ENCODE measurements at places on chromosomes 1 and 21.

GRCh38 chr1:62025892-62026291 lies 168.8 kb upstream of the L1TD1 start:
- no peak for DNase-seq

GRCh38 chr1:226653311-226653921 lies 85.7 kb downstream of the ITPKB start:
- no peak for DNase-seq

- no peak for DNase-seq
Measured at GRCh38 chr1:244246334-244246733, 195.3 kb downstream of the ZBTB18 start.

GRCh38 chr1:203818399-203818798 lies 23.0 kb downstream of the ZBED6 start:
- DNase-seq: no peak

- DNase-seq: no peak
Measured at GRCh38 chr1:25898223-25899015, 7.8 kb downstream of the STMN1 start.

DNA sequence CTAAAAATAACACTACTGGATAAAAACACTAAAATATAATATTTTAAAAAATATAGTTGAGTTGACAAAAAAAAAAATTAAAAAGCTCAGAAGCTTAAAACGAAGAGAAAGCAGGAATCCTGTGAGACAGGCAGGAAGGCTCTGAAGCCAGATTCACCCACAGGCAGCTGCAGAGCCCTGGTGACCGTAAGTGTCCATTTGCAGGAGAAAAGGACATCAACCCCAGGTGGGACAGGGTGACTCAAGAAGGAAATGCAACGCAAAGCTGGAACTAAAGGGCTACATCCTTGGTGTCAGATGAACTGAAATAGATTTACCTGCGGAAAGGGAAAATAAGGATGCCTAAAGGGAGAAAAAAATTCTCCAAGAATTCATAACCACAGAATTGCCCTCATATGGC lies 46.8 kb downstream of the USP24 start:
- no peak for DNase-seq

GRCh38 chr1:197954718-197955418 lies 37.7 kb downstream of the LHX9 start:
- no peak for DNase-seq

GRCh38 chr1:59670662-59671061 lies 144.1 kb upstream of the HOOK1 start:
- no peak for DNase-seq

DNA sequence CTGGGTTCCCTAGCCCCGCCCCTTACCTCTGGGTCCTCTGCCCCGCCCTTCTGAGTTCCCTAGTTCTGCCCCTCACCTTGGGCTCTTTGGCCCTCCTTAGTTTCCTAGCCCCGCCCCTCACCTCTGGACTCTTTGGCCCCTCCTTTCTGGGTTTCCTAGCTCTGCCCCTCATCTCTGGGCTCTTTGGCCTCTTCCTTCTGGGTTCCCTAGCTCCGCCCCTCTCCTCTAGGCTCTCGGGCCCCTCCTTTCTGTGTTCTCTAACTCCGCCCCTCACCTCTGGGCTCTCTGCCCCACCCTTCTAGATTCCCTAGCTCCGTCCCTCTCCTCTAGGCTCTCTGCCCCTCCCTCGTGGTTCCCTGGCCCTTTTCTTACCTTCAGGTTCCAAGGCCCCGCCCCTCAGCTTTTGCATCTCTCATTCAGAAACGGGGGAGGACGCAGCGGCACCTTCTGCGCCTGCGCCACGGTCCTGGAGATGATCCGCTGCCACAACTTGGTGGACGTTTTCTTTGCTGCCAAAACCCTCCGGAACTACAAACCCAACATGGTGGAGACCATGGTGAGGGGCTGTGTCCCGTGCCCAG lies 88.5 kb downstream of the PTPRU start:
- no peak for DNase-seq

DNA sequence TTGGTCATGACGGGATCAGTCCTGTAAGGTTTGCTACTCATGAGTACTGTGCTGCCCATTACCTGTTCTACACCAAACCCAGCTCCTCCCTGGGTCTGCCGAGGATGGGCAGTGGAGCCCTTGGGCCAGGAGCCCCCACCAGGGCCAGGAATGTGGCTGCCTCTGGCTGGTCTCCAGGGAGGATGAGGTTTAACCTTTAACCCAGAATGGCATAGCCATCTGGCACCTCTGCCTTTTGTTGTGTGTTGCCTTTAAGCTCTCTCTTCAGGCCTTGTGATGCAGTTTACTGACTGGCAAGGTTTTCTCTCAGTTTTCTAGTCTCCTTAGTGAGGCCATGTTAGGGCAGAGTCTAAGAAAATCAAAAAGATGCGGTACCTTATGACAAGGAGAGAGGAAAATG lies 38.6 kb downstream of the SIPA1L2 start:
- no peak for DNase-seq

- no peak for DNase-seq
Measured at GRCh38 chr1:189929501-189930099, 548.1 kb downstream of the BRINP3 start.

- DNase-seq: no peak
Measured at GRCh38 chr1:193747579-193747978, 561.2 kb upstream of the B3GALT2 start.

GRCh38 chr1:108075055-108075454 lies 110.1 kb upstream of the VAV3 start:
- DNase-seq: no peak

DNA sequence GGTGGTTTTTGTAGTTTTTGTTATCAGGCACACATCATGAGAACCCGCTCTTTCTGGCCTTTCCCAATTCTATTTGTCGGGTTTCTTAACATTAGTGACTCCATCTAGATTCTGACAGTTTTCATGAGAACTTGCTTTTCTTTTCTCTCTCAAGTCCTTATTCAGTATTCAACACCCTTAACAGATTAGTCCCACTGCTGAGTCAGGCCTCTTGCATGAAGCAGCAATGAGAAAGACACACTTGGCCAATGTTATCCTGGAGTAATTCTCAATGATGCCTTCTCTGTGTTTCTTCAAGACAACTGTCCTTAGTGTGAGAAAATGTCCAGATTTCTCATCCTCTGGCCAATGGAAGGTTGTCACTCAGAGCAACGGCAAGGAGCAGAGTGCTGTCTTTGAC lies 11.3 kb downstream of the FMO2 start:
- DNase-seq: no peak

GRCh38 chr1:153337980-153338853 lies 10.4 kb downstream of the PGLYRP4 start:
- no peak for DNase-seq

DNA sequence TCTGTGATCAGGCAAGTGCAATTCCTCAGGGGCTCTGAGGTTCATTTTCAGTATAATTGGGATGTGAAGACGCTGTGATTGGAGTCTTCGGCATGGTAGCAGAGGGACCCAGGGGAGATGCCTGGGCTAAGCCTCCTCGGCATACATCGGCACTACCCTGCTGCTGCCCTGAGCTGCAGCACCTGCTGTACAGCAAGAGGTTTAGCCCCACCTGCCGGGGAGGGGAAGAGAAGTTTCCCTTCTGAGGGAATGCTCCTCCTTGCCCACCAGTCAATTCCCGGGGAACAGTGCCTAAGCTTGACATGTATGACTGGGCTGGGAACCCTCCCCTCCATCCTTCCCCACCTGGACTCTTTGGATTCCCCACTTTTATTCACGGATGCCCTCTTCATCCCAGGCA lies 24.9 kb downstream of the CNIH3 start:
- DNase-seq: no peak

GRCh38 chr1:54575605-54576290 lies 27.7 kb downstream of the ACOT11 start:
- DNase-seq: no peak

DNA sequence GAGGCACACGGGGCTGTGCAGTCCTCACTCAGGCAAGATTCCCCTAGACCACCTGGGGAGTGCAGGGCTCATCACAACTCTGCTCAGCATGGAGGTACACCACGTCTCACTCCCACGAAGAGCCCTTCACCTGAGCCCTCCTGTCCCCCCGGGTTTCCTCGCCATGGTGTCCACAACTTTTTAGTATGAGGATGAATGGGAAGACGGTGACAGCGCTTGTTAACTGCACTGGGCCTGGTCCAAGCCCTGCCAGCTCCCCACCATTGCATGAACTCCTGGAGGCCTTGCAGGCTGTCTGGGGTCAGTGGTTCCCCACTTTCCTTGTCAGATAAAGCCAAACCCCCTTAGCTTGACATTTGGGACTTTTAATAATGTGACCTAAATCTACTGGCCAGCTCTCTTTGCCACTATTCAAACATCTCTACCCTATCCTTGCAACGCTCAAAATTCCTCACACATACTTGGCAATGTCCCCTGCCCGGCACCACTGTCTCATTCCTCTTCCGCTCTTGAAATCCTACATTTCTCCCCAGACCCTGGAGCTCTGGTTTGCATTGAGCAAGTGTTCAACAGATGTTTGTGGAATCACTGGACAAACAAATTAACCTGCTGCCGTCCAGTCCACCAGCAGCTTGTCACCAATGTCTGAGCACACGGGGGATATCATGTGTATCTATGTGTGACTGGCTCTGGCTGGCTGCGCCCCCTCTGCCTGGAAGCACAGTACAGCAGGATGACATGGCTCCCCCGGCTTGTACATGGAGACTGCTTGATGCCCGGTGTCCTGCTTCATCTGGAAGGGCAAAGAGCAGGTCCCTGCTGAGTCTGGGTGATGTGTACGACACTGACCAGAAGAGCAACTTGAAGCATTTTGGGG lies 11.2 kb downstream of the TMEM9 start:
- no peak for DNase-seq

DNA sequence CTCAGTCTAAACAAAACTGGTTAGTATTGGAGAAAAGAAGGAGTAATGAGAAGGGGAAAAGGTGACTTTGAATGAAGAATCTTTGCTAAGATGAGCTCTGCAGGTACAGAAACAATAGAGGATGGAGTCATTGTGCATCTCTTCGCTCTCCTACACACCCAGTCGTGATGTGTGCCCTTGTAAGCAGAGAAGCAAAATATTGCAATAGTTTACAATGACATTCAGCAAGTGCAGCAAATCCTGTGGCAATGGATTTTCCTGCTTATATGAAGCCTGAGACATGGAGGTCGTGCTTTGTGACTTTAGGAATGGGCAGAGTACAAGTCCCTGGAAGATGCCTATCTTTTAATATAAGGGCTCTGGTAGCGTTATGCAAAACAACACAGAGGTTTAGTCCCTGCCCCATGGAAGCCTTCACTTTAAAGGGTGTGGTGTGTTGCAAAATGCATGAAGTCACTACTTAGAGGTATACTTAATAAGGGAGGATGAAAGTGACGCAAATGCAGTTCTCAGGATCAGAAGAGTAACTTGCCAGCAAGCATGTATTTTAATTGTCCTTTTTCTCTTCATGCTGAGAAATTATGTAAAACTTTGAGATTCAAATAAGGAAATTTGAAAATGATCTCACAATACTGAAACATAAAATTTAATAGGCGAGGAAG lies 88.0 kb upstream of the IVNS1ABP start:
- DNase-seq: no peak

- DNase-seq: no peak
Measured at GRCh38 chr1:36089393-36090121, 865 bp downstream of the ADPRS start.

DNA sequence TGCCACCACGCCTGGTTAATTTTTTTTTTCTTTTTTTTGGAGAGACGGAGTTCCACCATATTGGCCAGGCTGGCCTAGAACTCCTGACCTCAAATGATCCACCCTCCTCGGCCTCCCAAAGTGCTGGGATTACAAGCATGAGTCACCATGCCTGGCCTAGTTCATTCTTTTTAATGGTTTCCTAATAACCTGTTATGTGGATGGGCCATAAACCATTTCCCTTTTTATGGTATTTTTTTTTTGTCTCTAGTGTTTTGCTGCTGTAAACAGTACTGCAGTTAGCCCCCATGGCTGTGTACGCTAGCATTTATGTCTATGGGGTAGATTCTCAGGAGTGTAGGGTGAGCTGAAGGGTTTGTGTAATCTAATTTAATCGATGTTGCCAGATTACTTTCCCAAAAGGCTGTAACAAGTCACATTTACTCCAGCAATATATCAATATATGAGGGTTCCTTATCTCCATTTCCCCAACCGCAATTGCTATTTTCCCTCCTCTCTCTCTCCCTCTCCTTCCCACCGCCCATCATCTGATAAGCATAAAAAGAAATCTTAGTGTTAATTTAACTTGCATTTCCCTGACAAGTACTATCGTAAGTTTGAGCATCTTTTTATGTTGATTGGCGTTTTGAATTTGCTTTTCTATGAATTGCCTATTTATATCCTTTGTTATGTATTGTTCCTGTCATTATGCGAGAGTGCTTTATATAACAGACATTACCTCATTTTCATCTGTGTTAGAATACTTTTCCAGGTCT lies 28.7 kb downstream of the RCSD1 start:
- no peak for DNase-seq

GRCh38 chr1:12279728-12280464 lies 50.1 kb downstream of the VPS13D start:
- DNase-seq: no peak

DNA sequence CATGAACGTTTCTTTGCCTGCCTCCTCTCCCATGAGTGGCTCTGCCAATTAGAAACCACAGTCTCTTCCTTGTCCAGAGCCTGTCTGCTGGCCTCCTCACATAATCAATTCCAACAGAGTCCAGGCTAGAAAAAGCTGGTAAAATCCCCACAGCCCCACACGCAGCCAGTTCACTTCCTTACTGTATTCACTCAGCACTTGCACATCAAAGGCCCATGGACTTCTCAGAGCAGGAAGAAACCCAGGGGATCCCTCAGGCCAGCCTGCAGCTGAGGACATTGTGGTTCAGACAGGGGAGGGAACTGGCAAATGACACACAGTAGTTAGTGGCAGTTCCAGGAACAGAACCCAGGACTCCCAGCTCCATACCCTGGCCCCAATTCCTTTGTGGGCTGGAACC lies 171.6 kb upstream of the EDN2 start:
- DNase-seq: no peak

- DNase-seq: no peak
Measured at GRCh38 chr1:21048462-21048861, 128.2 kb downstream of the EIF4G3 start.

DNA sequence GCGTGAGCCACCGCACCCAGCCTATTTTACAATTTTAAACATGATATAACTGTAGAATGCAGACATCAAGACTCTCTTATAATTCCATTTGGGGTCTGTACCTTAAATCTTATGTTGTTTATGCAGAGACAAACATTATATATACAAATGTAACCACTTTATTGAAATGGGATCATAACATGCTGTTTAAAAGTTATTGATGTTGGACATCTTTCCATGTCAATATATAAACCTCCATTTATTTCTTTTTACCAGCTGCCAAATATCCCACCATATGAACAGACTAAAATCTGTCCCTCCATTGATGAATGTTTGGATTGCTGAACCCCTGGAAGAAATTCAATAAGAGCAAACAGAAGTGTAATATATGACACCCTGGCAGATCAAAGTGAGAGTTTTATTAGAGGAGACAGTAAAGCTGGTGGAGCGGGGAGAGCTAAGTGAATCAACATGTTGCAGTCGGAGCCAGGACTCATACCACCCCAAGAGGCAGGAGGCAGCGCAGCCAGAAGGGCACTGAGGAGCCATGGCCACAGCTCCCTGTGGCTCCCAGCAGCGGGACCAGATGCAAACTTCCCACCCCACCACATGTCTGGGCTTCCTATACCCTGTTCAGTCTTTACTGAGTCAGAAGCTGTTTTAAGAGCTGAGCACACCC lies 4.7 kb upstream of the PCSK9 start:
- DNase-seq: no peak

Measured in NCI-H1694 treated with DMSO at 0.1 percent for 48 hours (cell line).